ENCODE measurements at places on chromosomes 13 and 19.

GRCh38 chr19:35400773-35401100 is 29.9 kb downstream of the GPR42 start:
- no peak for DNase-seq

DNA sequence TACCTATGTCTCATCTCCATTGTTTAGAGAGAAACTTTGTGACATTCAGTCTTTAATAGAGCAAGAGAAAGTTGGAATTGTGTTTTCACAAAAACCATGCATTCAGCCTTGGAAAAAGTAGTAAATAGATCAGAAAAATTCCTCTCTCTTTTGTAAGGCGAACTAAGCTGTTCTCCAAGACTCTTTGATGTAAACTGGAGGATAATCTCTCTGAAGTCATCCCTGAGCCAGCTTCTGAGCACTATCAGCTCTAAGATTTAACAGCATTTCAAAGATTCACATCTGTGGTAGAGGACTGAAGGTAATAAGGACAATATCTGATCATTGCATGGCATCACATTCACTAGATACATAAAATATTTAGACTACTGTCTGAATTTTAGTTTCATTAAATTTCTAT is 904.6 kb upstream of the ATXN8OS start:
- DNase-seq = no peak

DNA sequence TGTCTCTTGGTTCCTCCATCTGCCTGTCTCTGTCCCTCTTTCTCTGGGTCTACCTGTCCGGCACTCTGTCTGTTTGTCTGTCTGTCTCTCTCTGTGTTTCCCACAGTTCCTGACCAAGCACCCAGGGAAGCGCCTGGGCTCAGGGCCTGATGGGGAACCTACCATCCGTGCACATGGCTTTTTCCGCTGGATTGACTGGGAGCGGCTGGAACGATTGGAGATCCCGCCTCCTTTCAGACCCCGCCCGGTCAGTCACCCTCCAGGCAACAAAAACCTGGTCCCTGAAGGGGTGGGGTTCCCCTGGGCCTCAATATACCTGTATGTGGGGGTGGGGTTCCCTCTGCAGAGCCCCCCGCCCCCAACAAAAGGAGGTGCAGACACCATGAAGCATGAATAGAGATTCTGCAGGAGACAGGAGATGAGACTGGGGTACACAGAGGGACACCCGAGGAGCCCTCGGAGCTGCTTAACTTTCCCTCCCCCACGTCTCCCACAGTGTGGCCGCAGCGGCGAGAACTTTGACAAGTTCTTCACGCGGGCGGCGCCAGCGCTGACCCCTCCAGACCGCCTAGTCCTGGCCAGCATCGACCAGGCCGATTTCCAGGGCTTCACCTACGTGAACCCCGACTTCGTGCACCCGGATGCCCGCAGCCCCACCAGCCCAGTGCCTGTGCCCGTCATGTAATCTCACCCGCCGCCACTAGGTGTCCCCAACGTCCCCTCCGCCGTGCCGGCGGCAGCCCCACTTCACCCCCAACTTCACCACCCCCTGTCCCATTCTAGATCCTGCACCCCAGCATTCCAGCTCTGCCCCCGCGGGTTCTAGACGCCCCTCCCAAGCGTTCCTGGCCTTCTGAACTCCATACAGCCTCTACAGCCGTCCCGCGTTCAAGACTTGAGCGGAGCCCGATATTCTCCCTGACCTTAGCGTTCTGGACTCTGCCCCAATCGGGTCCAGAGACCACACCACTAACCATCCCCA is 2.6 kb upstream of the CACNG7 start:
- no peak for DNase-seq

DNA sequence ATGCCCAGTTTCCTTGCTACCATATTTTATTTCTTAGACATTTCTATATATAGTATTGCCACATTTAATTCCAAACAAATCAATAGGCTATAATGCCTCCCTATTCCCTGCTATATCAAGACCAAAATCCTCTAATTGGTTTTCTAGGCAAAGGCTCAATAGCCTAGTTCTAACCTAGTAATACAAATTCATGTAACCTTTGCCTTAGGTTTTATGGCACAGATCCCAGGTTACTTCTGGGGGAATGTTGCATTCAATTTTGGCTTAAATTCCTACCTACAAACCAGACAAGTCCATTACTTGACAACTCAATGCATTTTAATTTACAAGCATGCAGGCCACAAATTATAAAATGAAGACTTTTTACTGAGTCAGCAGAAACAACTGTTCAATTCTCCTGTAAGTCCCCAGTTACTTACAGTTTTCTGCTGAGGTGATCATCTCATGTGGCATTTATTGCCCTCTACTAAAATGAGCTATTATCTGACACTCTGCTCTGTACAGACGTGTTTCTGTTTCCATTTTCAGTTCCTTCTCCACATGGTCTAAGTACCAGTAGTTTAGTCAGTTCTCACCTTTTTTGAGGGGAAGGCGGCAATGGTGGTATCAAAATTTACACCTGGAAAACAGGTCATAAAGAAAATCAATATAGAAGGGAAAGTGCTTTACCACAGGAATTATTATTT is 11.7 kb downstream of the KCNRG start:
- DNase-seq = no peak

DNA sequence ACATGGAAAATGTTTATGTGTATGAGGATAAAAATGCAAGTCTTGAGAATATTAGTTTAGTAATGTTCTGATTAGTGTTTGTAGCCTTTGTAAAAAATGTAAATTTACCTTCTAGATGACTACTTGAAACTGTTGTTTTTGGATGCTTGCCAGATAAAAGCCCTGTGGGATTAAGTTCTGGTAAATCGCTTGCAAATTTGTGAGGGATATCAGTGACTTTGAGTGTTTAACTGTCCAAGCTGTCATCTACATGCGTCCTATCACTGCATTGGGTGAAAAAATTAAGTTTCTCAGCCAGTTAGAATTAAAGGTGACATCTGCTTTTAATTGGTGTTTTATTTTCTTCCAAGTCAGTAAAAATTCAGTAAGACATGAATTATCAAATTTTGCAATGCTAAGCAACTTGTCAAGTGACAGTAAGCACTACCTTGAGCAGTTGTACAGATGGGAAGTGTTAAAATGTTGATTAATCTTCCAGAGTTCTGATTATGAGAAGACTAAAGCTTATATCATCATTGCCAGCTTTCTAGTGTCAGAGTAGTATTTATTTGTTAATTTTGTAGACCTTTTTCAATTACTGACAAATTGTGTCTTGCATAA is 88.0 kb downstream of the PCCA start:
- DNase-seq = no peak

DNA sequence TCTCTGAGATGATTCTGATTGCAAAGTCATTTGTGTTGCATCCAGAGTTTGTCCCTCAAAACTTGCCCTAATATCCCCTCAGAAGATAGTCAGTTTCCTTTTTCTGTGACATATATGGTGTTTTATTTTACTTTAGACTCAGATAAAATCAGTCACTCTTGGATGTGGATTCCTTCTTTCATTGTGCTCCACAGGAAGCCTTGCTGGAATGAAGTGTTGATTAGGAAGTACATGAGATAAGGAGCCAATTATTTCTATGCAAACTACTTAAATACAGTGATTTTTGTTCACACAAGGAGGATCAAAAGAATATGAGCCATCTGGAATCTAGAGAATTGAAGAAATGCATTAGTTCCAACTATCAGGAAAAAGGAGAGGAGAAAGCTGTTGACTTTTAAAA is 107.6 kb upstream of the RXFP2 start:
- DNase-seq = no peak

DNA sequence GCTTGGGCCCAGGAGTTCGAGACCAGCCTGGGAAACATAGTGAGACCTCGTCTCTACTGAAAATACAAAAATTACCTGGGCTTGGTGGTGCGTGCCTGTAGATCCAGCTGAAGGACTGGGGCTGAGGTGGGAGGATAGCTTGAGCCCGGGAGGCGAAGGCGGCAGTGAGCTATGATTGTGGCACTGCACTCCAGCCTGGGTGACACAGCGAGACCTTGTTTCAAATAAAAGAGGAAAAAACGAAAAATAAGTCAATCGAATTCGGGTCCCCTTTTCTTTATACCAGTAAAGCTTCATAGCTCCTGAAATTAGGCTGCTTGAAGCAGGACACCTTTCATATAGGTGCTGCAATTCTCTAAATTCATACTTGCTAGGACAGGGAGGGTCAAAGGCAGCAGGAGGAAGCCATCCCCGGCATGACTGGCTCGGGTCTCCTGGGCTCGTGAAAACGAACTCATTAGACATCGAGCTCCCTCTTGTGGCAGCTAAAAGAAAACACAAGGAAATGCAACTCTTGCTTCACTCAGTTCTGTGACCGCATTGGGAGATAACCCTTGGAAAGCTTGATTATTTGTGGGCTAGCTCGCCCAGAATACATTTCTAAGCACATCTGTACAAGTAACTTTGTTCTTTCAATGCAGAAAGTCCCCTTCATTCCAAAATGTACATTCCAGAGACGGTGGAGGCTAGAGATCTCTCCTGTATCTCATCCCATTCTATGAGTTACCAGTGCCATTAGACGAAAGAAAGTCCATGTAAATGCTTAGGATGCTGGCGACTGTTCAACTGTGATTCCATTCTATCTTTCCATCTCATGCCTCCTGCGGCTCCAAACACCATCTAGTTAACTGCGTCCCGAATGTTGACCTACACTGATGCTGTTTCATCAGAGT is 16.8 kb downstream of the FPR2 start:
- DNase-seq = peak; percentile 66

DNA sequence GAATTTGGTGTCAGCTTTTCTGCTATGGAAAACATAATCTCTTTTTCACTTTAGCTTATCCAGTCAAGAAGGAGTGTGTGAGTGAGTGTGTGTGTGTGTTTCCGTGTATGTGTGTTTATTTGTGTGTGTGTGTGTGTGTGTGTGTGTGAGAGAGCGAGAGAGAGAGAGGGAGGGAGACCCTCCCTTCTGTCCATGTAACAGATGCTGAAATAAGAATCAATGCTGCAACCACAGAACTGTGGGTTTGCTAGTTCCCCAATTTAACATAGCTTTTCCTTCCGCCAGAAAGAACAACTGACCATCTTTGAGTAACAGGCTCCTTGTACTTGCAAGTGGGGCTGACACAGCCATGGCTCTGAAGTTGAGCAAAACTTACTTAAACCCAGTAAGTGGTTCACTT is 5.2 kb downstream of the LCP1 start:
- no peak for DNase-seq

DNA sequence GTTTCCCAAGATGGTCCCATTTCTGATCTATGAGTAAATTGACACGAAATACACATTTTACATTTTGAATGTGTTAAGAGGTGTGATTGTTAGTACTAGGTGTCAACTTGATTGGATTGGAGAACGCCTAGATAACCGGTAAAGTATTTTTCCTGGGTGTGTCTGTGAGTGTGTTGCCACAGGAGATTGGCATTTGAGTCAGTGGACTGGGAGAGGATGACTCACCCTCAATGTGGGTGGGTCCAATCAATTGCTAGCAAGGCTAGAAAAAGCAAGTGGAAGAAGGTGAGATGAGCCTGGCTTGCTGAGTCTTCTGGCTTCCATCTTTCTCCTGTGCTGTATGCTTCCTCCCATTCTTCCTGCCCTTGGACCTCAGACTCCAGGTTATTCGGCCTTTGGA is 960.7 kb upstream of the PCDH9 start:
- peak; percentile 44 for DNase-seq

GRCh38 chr13:39561971-39562370 is 41.0 kb downstream of the LHFPL6 start:
- no peak for DNase-seq

DNA sequence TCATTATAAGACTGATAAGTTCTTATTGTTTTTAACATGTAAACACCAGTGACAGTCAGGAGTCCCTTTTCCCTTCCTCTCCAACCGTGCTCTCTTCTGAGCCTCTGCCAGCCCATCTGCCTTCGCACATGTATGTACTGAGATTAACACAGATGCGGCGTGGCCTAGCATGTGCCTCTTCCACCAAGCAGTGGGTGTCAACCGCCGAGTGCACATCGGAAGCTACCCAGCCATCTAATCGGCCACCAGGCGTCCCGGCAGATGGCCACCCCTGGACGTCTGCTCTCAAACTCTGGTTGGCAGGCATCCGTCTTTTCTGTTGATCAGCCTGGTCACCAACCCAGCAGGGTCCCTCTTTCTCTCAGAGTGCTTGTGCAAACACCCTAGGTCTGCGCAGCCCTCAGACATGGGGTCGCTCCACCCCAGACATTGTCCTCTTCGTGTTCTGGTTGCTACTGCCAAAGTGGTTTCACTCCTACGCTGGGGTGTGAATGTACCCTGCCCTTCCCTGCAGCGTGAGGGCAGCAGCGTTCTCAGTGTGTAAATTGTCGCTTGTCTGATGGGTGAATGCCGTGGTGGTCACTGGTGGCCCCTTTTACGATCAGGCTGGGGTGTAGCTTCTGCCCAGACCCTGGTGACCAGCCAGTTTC is 57.7 kb upstream of the LDLR start:
- DNase-seq = no peak

DNA sequence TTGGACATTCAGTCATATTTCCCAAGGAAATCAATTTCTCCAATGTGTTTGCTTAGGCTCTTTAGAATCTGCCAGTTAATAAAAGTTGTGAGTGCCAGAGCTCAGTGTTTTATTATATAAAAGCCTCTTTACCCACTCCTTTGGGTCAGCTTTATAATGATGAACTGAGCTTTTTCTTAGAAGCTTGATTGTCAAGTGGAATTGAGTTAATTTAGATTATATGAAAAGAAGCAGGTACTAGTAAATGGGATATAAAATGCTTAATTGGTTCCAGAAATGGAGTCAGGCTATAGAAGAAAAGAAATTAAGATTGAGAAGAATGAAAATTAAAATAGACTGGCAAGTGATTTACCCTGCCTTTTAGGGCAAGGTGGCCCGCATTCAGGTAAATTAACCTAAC is 363.2 kb downstream of the SLITRK6 start:
- DNase-seq = no peak

GRCh38 chr19:32717496-32717895 is 2.1 kb upstream of the TDRD12 start:
- no peak for DNase-seq

DNA sequence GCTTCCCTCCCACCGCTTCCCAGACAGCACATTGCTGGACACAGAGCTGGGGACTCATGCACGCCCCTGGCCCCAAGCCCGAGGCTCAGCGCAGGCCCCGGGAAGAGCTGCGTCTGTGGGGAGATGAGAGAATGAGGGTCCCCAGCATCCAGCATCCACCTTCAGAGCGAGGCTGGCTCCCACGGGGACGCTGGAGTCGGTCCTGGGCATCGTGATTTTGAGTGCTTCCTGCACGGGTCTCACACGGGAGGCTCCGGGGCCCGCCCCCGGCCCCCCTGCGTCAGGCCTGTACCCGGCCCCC is 4.7 kb downstream of the NCLN start:
- DNase-seq = no peak

- DNase-seq = peak; percentile 52
Measured at GRCh38 chr19:47124937-47125668, 5.5 kb upstream of the SAE1 start.

DNA sequence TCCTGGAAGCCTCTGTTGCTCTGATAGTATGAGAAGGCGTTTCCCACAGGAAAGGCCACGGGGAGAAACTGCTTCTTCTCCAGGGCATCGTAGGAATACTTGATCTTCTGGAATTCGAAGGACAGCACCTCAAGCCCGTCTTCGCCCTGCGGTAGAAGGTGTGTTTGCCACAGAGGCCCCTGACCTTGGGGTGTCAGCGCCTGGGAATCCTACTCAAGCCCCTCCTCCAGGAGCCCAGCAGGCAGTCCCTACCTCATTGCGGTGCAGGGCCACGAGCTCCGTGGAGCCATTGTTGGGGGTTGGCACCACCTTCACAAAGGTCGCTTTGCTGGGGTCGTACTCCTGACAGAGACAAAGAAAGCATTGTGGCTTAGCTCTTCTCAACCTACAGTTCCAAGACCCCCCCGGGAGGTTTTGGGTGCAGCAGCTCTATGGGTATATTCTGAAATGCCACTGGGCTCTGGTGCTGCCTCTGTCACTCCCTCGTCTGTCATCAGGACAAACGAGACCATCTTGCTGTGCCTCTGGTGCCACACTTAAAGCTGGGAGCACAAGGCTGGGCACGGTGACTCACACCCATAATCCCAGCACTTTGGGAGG is 3.7 kb downstream of the ATP13A1 start:
- no peak for DNase-seq
